ENCODE measurements at places on chromosomes 3 and 15. TPM values are rescaled to one million over a fixed set of nuclear protein-coding genes. Genes with fewer than 3 reads are reported as not detected.

The ZMYND10 gene
- 1.1 TPM for total RNA-seq

The WNT5A gene
- 11.6 TPM for total RNA-seq

The SORD gene
- total RNA-seq = 10.7 TPM

The RBP2 gene
- total RNA-seq = not detected

The COL6A5 gene
- not detected for total RNA-seq

The TRIM42 gene
- not detected for total RNA-seq
